ENCODE measurements at places on chromosomes 13 and 19. TPM values are rescaled to one million over a fixed set of nuclear protein-coding genes. Genes with fewer than 3 reads are reported as not detected.
A peak's percentile ranks its signal among the peaks of the same experiment; 100 is the strongest.

The ZNF529 gene
- 5.3 TPM for polyA plus RNA-seq

The ACP5 gene
- 14.0 TPM for polyA plus RNA-seq

GRCh38 chr13:66362485-66362884 is 867.7 kb downstream of the PCDH9 start:
- no peak for DNase-seq

GRCh38 chr13:110220471-110220870 is 86.5 kb downstream of the COL4A1 start:
- no peak for DNase-seq

DNA sequence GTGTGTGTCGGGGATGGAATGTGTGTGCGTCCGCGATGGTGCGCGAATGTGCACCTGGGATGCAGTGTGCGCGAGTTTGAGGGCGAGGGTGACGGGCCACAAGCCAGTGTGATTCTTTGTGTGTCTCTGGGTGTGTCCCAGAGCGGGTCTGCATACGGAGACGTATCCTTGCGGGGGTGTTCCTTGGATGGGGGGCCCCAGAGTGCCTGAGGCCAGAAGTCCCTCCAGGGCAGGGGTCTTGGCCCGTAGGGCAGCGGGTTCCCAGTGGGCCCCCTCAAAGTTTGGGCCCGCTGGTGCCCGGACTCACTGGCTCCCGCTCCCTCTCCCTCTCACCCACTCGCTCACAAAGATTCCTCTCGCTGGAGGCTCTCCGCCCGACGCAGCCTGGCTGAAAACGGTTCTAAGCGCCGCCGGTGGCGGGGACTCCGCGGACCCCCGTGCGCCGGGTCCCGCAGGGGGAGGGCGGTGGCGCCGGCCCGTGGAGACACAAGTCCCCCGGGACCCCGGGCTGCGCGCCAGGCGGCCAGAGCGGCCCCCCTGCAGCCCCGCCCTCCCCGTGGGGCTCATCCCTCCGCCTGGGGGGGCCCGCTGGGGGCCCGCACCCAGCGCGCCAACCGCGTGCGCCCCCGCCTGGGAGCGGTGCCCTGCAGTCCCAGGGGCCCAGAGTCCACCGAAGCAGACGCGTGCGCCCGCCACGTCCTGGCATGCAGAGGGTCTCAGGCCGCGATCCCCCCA is 886 bp downstream of the CRLF1 start:
- DNase-seq = no peak

GRCh38 chr19:1067341-1067957 is 482 bp downstream of the ARHGAP45 start:
- DNase-seq = peak; percentile 84

DNA sequence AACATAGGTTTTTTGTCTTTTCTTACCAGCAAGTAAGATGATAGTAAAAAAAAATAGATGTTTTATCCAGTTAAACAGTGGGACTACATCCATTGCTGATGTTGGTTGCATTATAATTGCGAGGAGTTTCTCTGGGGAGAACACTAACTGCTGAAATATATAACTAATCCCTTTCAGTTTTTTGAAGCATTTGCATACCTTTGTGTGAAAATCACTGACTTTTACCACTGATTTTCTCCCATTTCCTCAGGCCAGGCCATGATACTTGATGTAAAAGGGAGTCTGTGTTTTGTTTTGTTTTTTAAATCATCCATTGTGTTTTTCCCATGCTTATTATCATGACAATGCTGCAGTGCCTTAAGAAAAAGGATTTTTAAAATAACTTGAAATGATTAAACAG is 699.5 kb downstream of the PCDH9 start:
- DNase-seq = no peak

GRCh38 chr13:111474136-111475002 is 153.9 kb downstream of the TEX29 start:
- DNase-seq = no peak

- DNase-seq = no peak
These were observed 51.6 kb upstream of the CACNA1A start for GRCh38 chr19:13557756-13558398.

GRCh38 chr19:16377521-16377920 is 52.9 kb downstream of the KLF2 start:
- DNase-seq = no peak
